Dermis microvascular lymphatic vessel endothelial cell (primary cell): ENCODE measurements at places on chromosomes 2 and 18. TPM values are rescaled to one million over a fixed set of nuclear protein-coding genes. Genes with fewer than 3 reads are reported as not detected.

ABCG5 gene
- total RNA-seq, result not detected in 2 replicates

DNA sequence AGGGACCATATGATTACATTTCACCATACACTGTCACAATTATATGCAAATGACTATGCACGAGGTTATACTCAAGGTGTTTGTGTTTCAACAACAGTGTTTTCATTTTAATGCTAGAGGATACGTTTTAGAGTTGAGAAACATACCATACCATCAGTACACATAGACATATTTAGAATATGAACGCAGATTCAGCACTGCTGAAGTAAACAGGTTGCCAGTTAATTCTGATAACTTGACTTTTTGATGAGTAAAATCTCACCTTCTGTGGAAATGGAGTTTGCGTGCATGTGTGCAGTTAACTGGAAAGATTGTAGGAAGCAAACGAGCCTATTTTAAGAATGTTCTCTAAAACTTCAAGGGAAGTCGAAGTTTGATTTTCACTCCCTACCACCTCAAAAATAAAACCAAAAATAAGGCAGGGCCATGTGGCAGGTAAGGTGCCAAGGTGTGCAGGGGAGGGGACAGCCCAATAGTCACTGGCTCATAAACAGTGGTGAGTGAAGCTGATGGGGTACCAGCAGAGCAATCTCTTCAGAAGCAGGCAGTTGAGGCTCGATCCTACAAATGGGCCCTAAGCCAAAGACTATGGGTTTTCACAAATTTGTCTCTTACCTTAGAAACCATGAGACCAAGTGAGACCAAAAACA is 213.1 kb downstream of the IKZF2 start:
- DNase-seq, result no peak

GRCh38 chr2:33008716-33009115 is 62.0 kb downstream of the LTBP1 start:
- no peak for DNase-seq

KIAA2012 gene
- total RNA-seq, result not detected in 2 replicates

MFSD6 gene
- total RNA-seq, result 6.3 and 6.7 TPM in 2 replicates

ACMSD gene
- not detected in 2 replicates for total RNA-seq

CCDC150 gene
- total RNA-seq, result 4.4 and 5.5 TPM in 2 replicates

DNA sequence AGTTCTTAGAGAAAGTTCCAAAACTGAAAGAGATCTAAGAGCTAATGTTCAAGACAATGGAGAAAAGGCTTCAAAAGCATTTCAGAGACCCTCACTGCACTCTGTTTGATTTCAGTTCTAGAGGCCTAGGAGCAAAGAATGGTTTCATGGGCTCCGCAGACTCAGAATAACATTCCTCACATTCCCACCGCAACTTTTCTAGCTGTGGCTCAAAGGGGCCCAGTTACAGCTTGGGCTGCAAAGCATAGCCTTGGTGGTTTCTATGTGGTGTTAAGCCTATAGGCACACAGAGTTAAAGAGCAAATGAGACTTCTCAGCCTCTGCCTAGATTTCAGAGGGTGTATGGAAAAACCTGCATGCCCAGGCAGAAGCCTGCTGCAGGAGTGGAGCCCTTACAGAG is 73.0 kb downstream of the FSIP2 start:
- no peak for DNase-seq

DNA sequence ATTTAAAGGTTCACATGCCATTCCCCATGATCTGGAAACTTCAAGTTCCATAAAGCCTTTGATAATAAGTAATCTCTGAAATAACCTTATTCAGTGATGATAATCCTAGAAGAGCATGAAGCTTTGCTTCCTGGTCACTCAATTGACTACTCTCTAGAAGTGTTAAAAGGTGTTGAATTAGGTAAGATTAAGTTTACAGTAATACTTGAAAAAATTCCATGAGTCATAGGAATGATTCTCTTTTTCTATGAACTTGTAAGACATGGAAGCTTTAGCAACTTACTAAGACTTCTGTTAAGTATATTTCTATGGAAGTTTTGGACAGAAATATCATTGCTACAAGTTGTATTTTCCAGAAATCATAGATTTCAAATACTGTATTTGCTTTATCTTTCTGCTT is 100.6 kb downstream of the MYO1B start:
- no peak for DNase-seq

- DNase-seq, result no peak
These were observed 68.4 kb downstream of the RRM2 start for GRCh38 chr2:10190737-10191532.
